ENCODE measurements at places on chromosomes 2 and 18.

DNA sequence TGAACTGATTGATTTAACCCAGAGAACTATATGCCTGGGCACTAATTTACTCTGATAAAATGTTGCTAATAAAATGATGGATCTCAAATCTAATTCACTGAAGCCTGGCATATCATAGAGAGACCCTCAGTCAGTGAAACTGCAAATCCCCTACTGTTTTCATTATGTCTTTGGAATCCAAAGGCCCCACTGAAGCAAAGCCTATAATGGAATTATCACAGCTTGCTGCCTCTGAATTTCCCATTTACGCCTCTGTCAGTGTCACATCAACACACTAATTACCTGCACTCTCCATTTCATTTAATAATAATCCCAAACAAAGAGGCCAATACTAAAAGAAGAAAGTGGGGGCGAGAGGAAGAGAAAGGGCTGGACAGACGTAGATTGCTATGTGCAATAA lies 470.9 kb downstream of the MBD2 start:
- DNase-seq: no peak

- no peak for DNase-seq
Measured at GRCh38 chr2:171345971-171346722, 87.6 kb downstream of the METTL8 start.

- DNase-seq: no peak
Measured at GRCh38 chr2:25966531-25967270, 15.6 kb downstream of the KIF3C start.

DNA sequence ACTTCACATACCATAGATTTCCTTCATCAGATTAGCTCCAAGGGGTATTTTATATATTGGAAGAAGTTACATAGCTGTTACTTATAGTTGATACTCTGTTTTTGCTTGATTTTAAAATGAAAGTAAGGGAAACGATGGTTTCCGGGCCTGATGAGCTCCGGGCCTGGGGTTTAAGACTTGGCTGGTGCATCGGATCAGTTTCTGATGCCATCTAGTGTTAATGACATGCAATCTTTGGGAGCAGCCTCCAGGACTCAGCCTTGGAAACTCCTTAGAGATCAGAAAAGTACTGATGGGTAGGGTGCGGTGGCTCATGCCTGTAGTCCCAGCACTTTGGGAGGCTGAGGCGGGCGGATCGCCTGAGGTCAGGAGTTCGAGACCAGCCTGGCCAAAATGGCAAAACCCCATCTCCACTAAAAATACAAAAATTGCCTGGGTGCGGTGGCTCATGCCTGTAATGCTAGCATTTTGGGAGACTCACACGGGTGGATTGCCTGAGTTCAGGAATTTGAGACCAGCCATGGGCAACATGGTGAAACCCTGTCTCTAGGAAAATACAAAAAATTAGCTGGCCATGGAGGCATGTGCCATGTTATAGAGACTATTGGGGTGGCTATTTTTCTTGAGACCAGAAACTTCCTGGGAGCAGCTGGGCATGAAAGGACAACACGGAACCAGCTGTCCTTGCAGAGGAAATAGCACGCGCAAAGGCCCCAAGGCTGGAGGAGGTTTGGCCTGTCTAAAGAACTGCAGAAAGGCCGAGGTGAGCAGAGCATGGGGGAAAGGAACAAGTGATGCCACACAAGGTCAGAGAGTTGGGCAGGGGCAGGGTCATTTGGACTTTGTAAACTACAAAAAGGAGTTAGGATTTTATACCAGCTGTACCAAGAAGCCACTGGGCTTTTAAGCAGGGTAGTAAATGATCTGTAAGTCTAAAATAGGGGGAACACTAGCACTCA lies 46.9 kb upstream of the CNOT11 start:
- DNase-seq: peak; percentile 12

DNA sequence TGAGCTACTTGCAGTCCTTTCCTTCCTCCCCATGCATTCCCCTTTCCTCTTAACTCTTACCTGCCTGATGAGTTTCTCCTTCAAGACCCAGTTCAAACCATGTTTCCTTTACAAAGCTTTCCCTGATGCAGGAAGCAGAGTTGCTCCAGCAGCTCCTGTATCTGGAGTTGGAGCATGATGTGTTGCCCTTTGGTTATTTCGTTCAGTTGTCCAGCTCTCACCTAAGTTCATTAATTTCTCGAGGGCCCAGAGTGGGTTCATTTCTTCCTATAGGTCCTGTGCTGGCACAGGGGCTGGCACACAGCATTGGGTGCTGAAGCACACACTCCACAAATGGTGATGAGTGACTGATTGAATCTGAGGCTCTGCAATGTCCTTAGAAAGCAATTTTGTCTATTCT lies 23.0 kb upstream of the TMEM214 start:
- no peak for DNase-seq

DNA sequence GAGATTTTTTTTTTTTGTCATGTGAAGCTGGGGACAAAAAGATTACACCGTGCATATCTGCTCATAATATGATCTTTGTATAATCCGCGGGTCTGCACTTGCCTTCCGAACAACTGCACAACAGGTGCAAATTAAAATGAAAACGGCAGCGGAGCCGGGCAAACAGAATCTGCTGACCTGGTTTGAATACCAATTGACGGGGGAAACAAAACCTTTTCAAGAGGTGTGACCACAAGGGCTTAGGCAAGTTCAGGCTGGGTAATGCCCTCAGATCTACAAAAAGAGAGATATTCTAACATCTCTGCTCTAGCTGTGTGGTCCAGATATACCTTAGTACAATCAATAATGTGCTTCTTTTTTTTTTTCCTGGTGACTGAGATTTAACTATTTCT lies 88.5 kb downstream of the ZEB2 start:
- DNase-seq: no peak

DNA sequence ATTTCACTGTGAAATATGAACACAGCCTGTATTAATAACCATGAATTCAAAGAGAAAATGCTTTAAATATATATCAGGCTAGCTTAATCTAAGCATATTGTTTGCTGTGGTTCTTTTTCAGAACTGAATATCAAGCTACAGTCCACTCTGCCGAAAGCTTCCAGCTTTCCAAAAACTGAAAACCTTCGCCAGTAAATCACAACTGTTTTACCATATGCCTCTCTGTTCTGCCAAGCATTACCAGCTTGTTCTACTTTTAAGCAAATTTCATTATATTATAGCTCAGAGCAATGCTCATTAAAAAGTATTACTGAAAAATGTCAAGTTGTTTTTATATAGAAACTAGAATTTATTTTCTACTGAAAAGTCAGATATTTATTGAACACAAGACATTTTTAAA lies 277.4 kb downstream of the NRXN1 start:
- DNase-seq: no peak

GRCh38 chr2:47043891-47044239 lies 111.2 kb downstream of the STPG4 start:
- no peak for DNase-seq

- DNase-seq: no peak
Measured at GRCh38 chr2:138853761-138854160, 73.6 kb upstream of the NXPH2 start.

DNA sequence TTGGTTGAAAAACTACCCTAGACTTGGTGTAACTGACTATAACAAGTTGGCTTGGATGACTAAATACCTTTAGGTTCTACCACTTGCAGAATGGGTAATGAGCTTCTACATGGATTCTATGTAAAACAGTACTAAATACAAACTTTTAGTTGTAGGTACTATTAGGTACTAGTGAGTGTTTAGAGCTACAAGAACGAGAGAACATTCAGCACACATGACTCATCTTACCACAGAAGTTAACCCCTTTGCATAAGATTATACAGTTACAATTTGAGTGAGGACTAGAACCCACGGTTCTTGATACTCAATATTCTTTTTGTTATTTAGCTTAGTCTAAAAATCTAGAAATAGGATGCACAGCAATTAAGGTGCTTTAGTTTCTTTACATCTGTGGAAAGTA lies 101.7 kb upstream of the TFCP2L1 start:
- DNase-seq: no peak

DNA sequence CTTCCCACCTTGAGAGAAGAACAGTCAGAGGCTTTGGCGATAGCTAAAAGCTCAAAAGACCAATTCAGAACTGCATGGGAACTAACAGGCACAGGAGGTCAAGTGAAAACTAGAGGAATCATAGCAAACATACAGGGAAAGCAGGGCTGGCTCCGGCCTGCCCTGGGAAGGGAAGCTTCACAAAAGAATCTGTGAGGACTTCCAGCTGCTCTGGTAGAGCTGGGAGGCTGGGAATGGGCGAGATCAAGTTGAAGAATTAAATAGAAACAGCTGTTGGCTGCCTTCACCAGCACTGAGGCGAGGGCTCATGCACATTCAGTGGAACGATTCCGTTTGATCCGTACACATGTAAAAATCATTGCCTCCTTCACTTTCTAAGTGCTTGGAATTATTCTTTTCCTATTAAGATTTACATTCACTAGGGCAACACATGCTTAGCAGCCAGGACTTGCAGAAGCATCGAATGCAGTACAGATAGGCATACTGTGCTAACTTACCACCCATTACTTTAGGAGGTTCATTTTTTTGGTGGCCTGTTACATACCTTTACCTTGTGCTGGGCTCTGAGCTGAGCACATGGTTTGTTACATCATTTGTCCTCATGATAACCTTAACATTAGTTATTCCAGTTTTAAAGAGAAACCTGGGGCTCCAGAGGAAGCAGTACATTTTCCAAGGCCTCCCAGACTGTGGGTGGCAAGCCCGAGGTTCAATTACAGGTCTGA lies 125.4 kb upstream of the RNF152 start:
- DNase-seq: no peak

- no peak for DNase-seq
Measured at GRCh38 chr2:41488888-41489287, 558.9 kb upstream of the PKDCC start.

DNA sequence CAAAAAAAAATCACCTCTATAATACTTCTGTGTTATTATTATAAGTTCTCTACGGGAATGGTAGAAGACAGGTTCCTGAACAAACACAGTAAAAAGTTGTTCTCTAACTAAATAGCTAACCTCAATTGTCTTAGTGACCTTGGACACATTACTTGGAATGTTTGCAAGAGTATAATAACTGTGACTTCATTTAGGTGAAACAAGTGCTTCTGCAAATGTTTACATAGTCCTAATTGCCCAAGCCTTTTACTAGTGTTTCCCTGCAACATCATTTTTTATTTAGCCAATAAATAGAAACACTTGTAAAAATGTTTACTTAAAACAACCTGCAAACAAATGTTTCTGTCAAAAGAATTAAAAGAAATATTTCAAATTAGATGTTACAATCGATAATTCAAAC lies 9.9 kb downstream of the PLEKHM3 start:
- DNase-seq: no peak

DNA sequence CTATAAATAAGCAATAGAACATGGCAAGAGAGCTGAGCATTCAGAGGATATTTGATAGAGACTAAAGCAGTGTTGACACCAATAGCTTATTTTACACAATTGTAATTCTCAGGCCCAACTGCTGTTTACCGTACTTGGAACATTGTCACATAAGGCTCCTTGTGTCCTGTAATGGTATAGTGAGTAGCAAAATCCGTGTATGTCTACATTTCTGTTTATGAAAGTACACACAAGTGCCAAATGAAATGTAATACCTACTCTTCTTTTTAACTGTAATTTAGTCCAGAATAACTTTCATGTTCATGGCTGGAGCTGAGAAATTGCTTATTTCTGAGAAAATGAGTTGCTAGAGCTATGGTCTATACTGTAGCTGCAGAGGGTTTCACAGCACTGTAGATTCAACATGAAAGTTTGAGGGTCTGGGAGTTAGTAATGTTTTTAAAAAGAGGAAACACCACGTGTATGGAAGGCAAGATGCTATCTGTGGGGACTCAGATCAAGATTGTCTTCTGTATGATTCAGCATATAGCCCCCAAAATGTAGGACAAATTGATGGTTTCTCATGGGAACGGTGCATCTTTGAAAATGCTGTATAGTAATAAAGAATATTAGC lies 110.2 kb upstream of the NOSTRIN start:
- no peak for DNase-seq

GRCh38 chr18:7593218-7593819 lies 26.2 kb downstream of the PTPRM start:
- DNase-seq: no peak

DNA sequence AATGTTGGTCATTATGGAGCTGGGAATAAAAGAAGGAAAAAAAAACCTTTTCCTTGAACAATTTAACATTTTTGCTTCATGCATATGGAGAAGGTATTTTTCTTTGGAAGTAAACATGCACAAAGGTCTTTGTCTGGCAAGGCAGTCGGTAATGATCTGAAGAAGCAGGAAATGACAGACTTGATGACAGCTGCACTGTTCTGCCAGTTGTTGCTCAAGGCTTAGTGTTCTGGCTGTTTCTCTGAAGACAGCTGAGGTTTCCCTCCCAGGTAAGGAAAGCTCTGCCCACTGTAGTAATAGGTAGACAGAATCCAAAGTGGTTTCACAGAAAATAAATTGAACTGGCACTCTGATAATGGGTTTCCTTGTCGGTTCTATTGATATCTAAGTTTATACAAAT lies 308.4 kb upstream of the GCFC2 start:
- no peak for DNase-seq

DNA sequence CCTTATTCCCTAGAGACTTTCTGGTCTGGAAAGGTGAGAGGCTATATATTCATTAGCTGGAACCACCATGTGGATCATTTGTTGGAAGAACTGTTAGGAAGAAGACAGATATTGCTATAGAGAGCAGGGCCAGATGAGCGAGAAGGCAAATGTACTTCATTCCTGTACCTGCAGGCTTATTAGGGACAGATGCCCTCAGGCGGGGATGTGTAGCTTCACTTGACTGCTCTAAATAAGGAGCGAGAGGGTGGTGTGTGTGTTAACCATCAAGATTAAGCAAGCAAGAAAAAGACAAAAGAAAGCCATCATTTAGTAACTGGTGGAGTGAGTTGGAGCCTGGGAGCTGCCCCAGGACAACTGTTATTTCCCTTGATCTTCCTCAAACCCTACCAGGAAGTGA lies 36.4 kb downstream of the NEDD4L start:
- no peak for DNase-seq

GRCh38 chr2:51212374-51212773 lies 180.4 kb upstream of the NRXN1 start:
- DNase-seq: no peak

GRCh38 chr2:53234548-53234903 lies 533.1 kb upstream of the CHAC2 start:
- DNase-seq: no peak

DNA sequence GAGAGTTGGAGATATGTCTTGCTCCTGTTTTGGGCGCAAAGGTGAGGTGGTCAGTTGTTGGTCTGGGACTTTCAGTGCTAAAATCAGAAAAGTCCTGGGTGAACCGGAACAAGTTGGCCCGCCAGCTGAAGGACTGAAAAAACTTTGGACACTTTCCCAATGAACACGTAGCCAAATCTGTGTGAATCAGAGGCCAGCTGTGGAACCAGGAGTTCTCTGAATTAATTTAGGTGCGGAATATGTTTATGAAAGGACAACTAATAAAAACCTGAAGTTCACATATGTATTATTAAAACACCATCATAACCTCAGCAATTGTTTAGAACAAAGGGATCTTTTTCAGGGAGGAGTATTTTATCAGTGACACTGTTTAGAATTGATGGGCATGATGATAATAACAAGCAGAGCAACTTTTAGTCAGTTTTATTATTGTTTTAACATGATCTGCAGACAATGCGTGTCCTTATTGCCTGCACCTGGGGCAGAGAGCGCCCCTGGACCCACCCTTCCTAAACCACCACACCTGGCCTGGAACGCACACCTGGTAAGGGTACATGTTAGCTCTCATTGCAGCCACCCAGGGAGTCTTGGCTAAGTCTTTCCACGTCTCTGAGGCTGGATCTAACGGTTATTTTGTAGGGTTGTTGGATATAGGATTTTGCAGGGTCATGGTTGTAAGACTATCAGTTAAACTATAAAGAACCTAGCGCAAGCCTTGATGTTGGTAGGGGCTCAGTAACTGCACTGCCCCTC lies 9.9 kb upstream of the ODC1 start:
- no peak for DNase-seq

- no peak for DNase-seq
Measured at GRCh38 chr2:142930835-142931398, 53.5 kb downstream of the KYNU start.

Data from hippocampal formation (tissue), 2 donors.